ENCODE measurements at places on chromosomes 11 and 22.

DNA sequence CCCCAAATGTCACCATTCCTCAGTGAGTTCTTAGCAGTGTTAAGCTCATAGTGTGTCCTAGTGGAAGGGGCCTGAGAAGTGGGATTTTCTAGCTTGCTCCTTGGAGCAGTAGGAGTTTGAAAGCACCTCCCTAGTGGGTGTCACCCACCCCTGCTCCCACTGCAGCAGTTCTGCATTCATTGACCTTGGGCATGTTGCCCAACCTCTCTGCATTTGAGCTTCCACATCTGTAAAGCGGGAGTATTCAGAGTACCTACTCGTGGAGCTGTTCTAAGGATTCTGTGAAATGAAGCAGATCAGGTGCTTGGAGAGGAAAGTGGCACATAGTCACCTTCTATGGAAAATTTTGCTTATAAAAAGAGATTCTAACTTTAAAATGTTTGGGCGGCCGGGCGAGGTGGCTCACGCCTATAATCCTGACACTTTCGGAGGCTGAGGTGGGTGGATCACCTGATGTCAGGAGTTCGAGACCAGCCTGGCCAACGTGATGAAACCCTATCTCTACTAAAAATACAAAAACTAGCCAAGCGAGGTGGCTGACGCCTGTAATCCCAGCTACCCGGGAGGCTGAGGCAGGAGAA, 16.9 kb downstream of the LMO2 start:
- DNase-seq, result no peak

- DNase-seq, result no peak
These were observed 11.9 kb downstream of the CHRM1 start for GRCh38 chr11:62909107-62909894.

- DNase-seq, result no peak
These were observed 17.8 kb downstream of the TMEM121B start for GRCh38 chr22:17103351-17103750.

DNA sequence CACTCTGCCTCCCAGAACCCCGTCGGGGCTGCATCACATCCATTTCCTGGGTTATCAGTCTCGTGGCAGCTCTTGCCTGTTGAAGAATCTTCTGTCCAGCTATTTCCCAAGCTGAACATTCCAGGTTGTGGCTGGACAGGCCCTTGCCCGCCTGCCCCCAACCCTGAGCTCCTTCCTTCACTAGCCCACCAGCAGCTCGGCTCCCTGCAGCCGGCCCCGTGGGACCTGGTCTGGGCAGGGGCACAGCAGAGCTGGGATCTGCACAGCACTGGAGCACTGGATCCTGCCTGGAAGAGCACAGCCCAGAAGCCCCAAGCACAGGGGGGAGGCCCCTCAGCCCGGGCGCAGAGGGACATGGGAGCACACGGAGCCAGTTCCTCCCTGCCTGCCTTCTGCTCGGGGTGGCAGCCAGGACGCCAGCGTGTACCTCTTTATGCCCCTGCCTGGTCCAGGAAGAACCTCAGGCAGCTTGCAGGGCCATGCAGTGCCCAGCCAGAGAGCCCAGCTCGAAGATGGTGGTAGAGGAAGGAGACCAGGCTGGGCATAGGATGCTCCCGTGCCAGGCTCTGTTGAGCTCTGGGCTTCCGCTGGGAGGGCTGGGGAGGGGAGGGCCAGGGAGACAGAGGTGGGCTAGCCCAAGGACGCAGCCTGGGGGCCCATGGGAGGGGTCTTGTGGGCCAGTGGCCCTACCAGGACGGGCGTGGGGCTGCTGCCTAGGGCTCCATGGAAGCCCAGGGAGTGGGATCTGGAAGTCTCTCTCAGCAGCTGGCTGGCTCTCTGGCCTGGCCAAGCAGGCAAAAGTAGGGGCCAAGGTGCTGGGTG, 16.6 kb upstream of the GNB1L start:
- DNase-seq, result no peak

DNA sequence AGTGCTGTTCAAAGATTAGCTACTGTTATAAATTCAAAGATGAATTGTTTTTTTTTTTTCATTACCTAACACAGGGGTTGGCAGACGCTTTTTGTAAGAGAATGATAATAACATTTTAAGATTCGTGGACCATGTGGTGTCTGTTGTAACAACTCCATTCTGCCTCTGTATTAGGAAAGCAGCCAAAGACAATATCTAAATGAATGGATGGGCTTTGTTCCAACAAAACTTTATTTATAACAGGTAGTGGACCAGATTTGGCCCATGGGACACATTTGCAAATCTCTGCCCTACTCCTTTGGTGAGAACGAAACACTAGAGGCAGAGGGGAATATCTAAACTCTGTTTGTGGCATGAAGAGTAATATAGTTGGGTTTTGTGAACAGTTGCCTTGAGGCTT, 83.6 kb upstream of the BLID start:
- DNase-seq, result no peak

- no peak for DNase-seq
These were observed 72.6 kb upstream of the CLDN5 start for GRCh38 chr22:19596680-19597398.

DNA sequence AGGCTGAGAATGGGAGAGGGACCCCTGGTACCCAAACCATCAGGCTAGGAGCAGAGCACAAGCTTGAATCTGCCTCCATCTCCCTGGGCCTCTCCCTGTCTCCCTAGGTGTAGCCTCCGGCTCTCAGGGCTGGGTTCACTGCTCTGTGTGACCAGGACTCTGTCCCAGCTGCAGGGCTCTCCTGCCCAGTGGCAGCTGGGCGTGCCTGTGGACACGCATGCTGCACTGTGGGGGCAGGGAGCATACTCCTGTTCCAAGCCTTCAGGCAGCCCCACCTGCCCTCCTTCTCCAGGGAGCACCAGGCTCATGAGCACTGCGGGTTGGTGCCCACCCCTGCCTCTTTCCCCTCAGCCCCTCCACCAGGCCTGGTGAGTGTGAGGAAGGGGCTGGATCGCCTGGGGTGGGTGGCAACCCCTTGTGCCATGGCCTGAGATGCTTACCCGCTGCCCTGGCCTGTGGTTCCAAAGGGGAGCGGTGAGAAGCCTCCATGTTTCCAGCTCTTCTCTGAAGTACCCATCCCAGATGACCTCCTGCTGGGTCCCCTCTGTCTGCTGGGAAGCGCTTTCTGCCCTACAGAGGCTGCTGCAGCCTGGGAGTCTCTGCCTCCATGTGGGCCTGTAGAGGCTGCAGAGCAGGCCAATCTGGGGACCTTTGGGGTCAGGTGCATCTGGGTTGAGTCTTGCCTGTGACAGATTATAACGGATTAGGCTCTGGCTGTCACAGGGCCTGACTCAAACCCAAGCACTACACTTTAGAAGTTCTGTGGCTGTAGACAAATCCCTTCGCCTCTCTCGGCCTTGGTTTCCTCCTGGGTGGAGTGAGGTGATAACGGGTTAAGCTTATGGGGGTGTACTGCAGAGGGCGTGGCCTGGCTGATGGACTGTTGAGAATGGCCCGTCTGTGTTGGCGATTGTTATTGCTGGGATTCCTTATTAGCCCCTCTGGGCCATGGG, 43.7 kb downstream of the WNT11 start:
- no peak for DNase-seq

DNA sequence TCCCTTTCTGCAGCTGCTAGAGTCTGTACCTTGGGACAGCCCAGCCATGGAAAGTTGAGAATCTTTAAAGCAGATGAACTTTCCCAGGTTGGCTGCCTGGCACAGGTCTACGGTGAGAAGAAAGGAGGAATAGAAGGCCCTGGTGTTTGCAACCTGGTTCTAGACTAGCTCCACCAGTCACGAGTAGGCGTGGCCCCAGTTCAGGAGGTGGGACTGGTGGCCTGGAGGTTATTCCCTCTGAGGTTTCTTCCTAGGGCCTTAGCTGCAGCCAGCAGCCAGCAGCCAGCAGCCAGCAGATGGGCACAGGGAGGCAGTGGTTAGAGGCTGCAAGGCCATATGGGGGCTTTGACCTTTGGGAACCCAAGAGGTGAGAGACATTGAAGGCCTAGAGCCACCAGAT, 40.9 kb downstream of the PRDM11 start:
- DNase-seq, result no peak

DNA sequence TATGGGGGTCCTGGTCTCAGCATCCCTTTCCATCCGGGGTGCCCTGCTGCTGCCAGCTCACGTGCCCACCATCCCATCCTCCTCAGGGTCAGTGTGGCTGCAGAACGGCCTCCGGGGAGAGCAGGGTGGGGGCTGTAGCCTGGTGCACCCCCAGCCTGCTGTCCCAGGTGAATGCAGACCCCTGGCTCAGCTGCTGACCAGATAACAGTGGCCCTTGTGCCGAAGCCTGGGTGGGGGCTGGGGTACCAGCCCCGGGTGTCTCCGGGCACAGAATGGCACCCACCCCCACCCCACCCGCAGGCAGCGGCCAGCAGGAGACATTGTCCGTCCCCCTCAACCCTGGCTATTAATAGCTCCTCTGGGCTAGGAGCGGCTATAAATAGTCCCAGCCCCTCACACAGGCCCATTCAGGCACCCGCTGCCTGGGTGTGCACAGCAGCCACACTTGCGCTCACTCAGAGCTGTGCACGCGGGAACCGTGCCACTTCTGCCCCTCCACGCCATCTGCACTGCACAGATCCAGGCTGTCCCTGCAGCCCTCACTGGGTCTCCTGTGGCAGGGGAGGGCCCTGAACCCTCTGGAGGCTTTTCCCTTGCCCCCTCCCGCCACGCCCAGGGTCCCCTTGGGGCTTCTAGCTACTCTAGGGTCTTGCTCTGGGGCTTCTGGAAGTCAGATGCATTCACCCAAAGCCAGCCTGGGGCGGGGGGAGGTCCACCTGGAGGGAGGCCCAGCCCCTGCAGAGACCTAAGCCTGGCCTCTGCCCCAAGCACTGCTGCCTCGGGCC, 18.7 kb downstream of the CRELD2 start:
- DNase-seq, result no peak

GRCh38 chr11:104098132-104098531, 61.7 kb downstream of the DDI1 start:
- DNase-seq, result no peak

GRCh38 chr22:32632512-32633315, 158.1 kb downstream of the FBXO7 start:
- no peak for DNase-seq

DNA sequence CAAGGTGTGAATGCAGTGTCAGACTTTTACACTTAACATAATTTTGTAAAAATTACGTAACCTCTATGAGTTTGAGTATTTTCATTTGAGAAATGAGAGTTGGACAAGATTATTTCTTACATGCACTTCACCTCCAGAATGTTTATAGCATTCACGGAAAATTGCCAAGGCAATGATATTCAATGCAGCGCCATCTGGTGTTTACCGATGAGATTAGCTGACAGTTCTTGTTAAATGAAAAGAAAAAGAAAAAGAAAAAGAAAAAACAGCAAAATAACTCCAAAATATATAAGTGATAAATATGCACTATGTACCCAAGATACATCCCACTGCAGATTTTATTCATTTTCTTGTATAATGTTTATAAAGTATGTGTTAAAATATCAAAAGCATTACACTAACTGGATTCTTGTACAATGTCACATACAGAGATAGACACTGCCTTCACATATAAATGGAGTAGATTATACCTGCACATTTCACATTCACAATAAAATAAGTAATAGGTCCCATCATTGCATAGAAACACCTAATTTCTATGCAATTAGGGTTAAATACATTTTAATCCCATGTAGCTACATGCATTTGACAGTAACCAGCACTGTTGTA, 976.3 kb upstream of the FAT3 start:
- DNase-seq, result peak; percentile 14

DNA sequence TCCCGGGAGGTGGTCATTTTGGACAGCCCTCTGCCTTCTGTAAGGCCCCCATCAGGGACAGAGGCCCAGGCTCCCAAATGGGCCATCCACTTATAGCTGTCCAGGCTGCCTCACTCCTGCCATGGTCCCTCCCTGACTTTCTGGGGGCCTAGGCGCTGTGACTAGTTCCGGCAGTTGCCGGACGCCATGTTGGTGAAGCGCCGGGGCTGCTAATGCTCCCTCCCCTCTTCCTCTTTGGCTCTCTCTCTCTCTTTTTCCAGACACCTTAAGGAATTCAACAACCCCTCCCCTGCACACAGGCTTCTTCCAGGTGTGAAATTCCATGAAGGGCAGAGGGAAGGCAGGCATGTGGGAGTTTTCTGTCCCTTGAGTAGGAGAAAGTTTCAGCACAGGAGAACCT, 445.6 kb downstream of the SOX6 start:
- DNase-seq, result no peak

DNA sequence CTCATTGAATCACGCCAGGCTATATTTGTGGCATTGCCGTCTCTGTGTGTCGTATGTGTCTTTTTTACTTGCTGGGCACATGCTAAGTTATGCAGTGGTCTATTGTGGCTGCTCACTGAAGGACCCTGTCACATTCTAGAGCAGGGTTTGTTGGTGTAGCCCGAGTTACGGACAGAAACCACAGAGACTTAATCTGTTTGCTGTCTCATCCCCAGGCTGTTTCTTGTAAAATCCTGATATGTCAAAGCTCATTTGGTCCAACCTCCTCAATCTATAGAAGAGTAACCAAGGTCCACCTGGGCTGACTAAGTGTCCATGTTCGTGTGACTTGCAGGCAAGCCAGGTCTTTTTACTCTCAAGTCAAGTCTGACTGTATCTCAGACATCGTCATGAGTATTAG, 5.0 kb downstream of the DPF2 start:
- no peak for DNase-seq

DNA sequence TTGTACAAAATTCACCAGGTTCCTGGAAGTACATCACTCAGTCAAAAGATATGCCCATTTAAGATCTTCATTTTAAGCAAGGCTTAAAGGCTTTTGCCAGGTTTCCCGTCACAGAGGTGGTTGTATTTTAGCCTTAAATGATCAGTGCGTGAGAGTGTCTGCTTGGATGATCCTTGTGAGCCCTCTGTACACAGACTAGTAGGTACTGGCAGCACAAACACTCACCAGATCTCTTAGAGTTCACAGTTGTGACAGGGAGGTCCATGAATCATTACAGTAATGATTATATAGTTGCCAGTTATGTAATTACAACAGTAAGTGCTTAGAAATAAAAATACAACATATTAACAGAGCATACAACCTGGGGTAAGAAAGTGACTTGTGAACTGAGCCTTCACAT, 84.2 kb upstream of the SLC25A18 start:
- no peak for DNase-seq

GRCh38 chr11:23112987-23113886, 253.0 kb upstream of the CCDC179 start:
- peak; percentile 6 for DNase-seq
